Tongue (tissue), 3 donors: ENCODE measurements at places on chromosomes 5 and 9. TPM values are rescaled to one million over a fixed set of nuclear protein-coding genes. Genes with fewer than 3 reads are reported as not detected.

UBQLN1 gene
- total RNA-seq = 106 TPM

DNA sequence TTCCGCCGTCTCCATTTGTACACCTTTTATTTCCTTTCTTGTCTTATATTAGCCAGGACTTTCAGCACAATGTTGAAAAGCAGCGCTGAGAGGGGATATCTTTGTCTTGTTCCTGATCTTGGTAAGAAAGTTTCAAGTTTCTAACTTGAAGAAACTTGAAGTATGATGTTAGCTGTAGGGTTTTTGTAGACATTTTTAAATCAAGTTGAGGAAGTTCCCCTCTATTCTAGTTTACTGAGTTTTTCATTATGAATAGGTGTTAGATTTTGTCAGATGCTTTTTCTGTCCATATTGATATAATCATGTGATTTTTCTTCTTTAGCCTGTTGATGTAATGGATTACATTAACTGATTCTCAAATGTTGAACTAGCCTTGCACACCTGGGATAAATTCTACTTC, 425.7 kb downstream of the PIK3R1 start:
- DNase-seq = no peak

RNF183 gene
- 0.21 TPM for total RNA-seq

- no peak for DNase-seq
Measured at GRCh38 chr5:139385061-139386049, 2.3 kb upstream of the SLC23A1 start.

PCDHA4 gene
- total RNA-seq = 1.4 TPM

- DNase-seq = no peak
Measured at GRCh38 chr5:180648658-180649296, 623 bp downstream of the FLT4 start.

GRCh38 chr5:92945605-92946097, 635.4 kb downstream of the NR2F1-AS1 start:
- peak; percentile 23 for DNase-seq

FOXD4L3 gene
- not detected for total RNA-seq

DNA sequence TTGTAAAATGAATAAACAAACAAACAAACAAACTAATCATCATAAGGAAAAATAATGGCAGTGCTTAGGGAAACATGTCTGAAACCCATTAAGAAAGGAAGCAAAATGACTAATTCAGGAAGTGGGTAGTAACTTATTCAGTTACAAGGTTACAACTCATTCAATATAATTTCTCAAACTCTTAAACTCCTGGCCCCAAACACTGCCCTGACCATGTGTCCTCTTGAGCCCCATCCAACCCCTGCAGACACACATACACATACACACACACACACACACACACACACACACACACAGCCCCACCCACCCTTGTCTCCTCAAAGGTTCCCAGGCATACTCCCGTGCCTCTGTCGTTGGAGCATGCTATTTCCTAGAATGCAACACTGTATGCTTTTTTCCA, 193.9 kb downstream of the SEC61B start:
- no peak for DNase-seq

GRCh38 chr5:175470781-175471180, 7.6 kb upstream of the SFXN1 start:
- DNase-seq = peak; percentile 79

- no peak for DNase-seq
Measured at GRCh38 chr5:59062986-59063683, 480.3 kb downstream of the RAB3C start.

- no peak for DNase-seq
Measured at GRCh38 chr5:168602517-168602916, 23.3 kb upstream of the PANK3 start.

DNA sequence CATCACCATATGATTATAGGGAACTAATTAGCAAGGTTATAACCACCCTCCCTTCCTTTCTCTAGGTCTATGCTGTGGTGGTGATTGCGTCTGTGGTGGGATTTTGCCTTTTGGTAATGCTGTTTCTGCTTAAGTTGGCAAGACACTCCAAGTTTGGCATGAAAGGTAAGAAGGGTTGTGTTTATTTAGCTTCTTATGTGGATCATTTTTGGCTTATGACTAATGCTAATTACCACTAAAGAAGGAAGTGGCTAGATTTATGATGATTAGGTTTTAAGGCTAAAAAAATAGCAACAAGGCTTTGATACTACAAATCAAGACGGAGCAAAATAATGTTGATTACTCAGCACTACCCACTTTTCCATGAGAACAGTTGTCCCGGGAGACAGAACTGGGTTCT, 82.4 kb downstream of the NTRK2 start:
- no peak for DNase-seq

LPAR1 gene
- 61.5 TPM for total RNA-seq

- no peak for DNase-seq
Measured at GRCh38 chr5:90015584-90016018, 394.0 kb downstream of the CETN3 start.

GRCh38 chr9:2159521-2160454, 144.6 kb downstream of the SMARCA2 start:
- DNase-seq = peak; percentile 32

DNA sequence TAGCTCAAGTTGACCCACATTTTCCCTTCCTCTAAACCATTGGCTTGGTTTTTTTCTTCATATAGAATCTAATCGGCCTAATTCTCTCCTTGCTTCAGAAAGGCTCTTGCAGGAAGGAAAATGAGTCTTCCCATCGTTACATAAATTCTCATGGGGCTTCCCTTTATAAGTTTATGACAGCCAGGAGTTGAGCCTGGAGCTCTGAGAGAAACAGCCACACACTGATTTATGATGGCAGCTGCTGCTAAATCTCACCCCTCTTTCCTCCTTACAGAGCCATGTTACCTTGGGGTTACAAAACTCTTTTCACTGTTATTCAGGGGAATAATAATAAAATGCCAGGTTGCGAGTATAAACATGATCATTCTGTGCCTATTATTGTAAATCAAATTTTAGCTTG, 5.2 kb upstream of the RNF14 start:
- DNase-seq = no peak

DNA sequence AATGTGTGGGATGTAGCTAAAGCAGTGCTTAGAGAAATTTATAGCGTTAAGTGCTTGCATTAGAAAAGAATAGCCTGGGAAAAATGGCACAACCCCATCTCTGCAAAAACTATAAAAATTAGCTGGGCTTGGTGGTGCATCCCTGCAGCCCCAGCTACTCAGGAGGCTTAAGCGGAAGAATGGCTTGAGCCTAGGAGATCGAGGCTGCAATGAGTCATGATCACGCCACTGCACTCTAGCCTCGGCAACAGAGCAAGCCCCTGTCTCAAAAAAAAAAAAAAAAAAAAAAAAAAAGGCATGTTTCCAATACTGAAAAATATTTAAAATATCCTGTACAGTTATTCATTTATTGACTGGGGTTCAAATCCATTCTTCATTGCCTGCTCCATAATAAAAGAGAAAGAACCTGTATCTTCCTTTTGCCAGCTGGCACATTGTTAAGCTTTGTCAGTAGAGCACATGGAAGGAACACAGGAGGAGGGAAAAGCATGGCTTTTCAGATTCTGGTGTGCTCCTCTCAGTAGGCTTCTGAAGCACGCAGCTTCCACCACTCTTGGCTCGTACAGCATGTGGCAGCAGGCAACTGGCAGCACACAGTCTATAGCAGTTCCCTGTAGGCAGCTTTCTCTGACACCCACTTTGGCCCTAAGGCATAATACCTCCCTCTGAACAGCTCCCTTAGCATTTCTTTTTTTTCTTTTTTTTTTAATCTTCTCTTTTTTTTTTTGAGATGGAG, 73.5 kb downstream of the TRIM36 start:
- DNase-seq = no peak

GRCh38 chr9:120362446-120362845, 217.5 kb downstream of the CDK5RAP2 start:
- no peak for DNase-seq

GRCh38 chr9:71692337-71692736, 76.0 kb downstream of the CEMIP2 start:
- DNase-seq = peak; percentile 78

GRCh38 chr9:16628413-16628812, 242.1 kb downstream of the BNC2 start:
- peak; percentile 51 for DNase-seq
